MCF 10A (cell line): ENCODE measurements at places on chromosomes 4 and X.

GRCh38 chr4:27009539-27009938 is 148.9 kb downstream of the STIM2 start:
- peak; percentile 17 for DNase-seq

- no peak for DNase-seq
These were observed 17.5 kb downstream of the LRP2BP start for GRCh38 chr4:185378264-185378663.

DNA sequence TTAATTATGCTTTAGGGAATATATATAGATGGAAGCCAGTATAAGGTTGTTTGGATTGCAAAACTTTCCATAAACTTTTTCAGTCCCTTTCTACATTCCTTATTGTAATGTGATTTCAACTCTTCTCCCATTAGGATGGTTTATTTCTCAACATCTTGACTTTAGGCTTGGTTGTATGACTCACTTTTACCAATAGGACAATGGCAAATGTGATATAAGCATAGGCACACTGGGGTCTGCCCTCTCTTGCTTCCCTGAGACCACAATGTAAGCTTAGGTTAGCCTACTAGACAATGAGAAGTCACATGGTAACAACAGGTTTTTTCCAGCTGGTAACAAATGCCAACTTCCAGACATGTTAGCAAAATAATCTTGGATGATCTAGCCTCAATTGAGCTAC is 163.3 kb upstream of the RBPJ start:
- no peak for DNase-seq

DNA sequence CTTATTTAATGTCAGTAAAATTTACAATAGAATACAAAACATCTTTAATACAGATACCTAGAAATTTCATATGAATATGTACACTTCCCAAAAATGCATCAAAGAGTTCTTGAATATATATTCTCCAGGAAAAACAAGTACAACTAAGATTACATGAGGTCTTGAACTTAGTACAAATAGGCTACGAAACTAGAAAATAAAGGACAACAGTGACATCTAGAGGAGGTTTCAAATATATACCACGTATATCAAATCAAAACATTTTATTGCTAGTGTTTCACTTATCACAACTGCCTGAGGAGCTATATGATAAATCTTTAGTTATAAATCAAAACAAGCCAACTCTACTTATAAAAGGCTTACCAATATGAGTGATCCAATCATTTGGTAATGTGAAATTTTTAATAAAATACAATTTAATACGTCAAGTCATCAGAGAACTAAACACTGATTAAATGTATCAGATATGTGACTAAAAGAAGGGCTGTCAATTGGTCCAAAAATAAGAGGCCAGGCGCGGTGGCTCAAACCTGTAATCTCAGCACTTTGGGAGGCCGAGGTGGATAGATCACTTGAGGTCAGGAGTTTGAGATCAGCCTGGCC is 36.6 kb downstream of the ANAPC10 start:
- DNase-seq = peak; percentile 60

DNA sequence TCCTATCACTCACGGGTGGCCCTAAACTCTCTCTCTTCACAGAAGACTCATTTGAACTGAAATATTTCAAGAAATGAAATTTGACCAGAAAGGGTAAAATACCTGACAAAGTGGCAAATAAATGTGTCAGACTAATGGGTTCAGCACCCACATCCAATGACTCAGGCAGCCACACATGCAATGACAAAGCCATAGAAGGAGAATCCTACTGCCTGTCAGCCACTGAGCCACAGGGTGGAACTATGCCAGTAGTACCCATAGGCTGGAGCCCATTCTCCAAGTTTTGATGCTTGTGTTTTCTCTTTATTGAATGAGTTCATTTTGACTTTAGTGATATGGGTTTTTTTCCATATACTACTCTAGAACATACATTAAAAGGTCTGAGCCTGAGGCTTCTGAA is 179.0 kb downstream of the BEND2 start:
- no peak for DNase-seq

- no peak for DNase-seq
These were observed 17.7 kb downstream of the IL3RA start for GRCh38 chrX:1354036-1355019.

DNA sequence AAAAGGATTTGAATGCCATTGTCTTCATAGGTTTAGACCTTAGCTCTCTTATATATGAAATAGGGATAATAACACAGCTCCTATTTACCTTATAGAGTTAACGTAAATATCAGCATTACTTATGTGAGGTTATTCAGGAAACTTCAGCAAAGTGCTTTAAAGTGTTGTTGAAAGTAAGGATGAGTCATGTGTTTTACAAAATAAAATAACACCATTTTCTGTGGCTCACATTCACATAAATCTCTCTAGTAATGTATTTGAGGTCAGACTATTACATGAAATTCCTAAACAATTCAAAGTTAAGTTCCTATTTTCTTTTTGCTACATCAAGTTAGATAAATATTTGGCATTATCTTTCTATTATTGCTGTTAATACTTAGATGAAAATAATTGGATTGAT is 2.9 kb downstream of the GNRHR start:
- DNase-seq = peak; percentile 8

DNA sequence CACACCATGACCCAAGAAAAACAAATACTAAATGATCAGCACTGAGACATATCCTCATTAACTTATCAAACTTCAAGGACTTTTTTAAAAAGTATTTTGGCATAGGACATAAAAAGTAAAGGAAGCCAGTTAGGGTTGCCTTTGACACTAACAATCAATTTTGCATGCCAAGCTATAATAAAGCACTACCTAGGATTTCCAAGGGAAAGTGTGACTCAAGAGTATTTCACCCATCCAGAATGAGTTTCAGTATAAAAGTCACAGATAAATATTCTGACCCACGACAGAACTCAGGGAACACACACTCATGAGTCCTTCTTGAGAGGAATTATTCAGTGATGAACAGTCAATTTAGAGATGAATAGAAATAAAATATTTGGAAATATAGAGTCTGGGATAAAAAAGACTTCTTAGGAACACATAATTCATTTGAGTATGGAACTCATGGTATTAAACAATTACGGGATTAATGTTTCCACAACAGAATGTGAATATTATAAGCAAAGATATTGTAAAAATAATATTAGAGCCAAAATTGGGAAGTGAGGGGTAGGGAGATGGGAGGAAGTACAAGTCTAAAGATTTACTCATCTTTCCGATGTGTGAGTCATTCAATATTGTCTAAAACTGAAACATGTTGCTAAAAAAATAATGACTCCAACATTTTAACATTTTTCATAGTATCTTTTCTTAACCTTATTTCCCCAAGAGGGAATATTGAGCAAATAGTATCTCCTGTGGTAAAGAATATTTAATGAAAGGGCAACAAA is 143.5 kb upstream of the LNX1 start:
- DNase-seq = peak; percentile 41

DNA sequence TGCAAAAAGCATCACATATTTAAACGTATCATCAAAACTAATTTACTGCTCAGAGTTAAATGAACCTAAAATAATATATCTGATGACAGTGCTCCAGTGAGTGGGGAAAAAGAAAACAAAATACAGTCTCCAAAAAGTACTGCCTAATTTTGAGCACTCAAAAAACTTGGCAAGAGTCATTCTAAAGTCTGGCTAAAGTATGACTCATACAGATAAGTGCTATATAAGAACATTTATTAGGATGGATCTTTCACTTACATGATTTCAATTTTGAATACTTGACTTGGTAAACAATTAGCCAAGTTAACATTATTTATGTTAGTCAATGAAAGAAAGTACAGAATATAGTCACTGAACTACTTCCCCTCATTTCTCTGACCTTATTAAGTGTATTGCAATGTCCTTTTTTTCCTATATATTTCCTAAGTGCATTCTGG is 27.2 kb downstream of the FBXO8 start:
- peak; percentile 41 for DNase-seq

DNA sequence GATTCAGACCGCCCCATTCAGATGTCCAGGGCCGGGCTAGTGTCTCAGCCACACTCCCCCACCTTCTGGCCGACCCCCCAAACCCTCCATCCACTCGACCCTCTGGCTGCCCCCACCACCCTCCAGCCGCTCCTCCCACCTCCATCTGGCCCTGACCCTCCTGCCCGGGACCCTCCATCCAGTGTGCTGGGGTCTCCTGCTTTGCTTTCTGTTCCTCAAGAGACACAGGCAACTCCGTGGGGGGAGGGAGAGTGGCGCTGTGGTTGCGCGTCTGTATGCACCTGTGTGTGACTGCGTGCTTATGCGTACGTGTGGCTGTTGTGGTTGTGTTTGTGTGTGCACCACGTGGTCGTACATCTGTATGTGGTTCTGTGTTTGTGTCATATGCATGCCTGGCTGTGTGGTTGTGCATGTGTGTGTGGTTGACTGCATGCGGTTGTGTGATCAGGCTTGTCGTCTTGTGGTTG is 33.3 kb downstream of the CPLX1 start:
- DNase-seq = no peak

GRCh38 chr4:136644279-136644678 is 888.0 kb downstream of the PCDH18 start:
- no peak for DNase-seq
